Fibroblast of the aortic adventitia (primary cell): ENCODE measurements at places on chromosomes 3 and 15. TPM values are rescaled to one million over a fixed set of nuclear protein-coding genes. Genes with fewer than 3 reads are reported as not detected.
A peak's percentile ranks its signal among the peaks of the same experiment; 100 is the strongest.

- no peak for DNase-seq
Measured at GRCh38 chr3:142027300-142027699, 122.0 kb downstream of the TFDP2 start.

- DNase-seq = no peak
Measured at GRCh38 chr3:65907232-65908130, 131.2 kb downstream of the MAGI1 start.

DNA sequence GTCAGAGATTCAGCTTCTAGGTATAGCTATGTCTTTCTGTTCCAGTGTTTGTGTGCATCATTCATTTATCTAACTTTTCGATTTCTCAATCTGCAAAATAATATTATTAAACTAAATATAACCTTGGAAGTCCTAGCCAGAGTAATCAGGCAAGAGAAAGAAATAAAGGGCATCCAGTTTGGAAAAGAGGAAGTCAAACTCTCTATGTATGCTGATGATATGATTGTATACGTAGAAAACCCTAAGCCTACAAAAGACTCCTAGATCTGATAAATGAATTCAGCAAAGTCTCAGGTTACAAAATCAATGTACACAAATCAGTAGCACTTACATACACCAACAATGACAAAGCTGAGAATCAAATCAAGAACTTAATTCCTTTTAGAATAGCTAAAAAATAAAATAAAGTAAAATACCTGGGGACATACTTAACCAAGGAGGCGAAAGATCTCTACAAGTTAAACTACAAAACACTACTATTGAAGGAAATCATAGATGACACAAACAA is 718.2 kb downstream of the NTRK3 start:
- no peak for DNase-seq

- DNase-seq = no peak
Measured at GRCh38 chr3:135213822-135214221, 418.8 kb downstream of the EPHB1 start.

DNA sequence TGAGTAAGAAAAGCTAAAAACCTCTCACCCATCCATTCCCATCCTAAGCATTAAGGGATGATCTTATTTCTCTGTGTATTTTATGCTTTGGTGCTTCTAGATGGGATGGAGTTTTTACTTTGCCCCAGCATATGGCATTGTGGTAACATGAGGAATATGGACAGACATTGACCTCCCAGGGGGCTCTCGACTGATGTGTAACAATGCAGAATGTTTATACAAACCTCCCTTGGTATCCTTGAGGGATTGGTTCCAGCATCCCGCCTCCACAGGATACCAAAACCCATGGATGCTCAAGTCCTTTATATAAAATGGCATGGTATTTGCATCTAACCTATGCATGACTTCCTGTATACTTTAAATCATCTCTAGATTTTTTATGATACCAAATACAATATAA is 21.6 kb downstream of the PDIA5 start:
- no peak for DNase-seq

Gene APOD
- 2.9 and 33.3 TPM in 2 replicates for total RNA-seq

- DNase-seq = no peak
Measured at GRCh38 chr15:66982250-66982649, 83.2 kb upstream of the SMAD3 start.

GRCh38 chr15:51170882-51171633 is 76.4 kb upstream of the TNFAIP8L3 start:
- no peak for DNase-seq

DNA sequence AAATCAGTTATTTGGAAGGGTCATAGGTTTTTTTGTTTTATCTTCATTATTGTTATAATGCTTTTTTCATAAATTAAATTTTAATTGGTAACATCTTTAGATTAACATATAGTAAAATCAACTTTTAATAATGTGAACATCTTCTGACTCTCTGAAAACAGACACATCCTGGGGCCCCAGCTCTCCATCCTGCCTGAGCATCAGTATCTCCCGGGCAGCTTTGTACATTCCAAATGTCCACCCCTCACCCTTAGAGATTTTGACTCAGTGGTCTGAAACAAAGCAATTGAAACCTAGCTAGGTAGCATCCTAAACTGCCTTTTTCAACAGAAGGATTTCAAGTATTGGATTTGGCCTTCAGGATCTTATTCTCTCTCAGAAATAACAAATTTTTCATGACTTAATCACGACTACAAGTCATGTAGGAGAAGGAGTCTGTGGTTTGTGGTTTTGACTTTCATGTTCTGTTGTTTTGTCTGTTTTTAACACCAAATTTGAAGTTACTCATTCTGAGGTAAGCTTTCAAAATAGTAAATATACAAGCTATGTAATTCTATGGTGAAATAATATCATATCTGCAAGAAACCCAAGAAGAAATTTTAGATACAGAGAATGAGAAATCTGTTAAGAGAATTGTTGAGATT is 147.3 kb upstream of the UBE2E2 start:
- DNase-seq = peak; percentile 88

DNA sequence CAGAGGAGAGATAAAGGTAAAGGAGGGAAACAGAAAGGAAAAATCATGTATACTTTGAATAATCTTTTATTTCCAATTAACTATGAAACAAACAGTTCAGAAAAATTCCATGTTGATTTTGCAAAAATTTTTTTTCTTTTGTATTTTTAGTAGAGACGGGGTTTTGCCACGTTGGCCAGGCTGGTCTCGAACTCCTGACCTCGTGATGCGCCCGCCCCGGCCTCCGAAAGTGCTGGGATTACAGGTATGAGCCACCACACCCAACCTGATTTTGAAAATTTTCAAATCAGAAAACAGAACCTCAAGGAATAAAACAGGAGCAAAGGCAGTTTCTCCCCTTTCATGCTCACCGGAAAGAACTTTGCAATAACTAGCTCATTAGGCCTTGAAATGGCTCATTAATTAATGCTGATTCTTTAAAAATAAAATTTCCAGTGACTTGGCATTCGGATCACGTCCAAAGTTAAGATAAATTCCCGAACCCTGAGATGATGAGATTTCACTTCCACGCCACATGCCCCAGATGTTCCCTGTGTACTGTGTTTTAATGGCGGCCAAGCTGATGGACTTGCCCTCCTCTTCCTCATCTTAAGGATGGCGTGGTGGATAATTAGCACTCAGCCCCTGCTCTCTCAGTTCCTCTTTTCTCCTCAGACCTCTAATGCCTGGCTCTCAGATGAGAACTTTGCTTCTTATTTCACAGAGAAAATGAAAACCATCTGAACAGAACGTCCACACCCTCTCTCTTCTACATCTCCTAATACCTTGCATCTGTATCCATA is 10.8 kb downstream of the BCL2L10 start:
- DNase-seq = no peak

Gene SCG5
- 11.7 and 16.7 TPM in 2 replicates for total RNA-seq

DNA sequence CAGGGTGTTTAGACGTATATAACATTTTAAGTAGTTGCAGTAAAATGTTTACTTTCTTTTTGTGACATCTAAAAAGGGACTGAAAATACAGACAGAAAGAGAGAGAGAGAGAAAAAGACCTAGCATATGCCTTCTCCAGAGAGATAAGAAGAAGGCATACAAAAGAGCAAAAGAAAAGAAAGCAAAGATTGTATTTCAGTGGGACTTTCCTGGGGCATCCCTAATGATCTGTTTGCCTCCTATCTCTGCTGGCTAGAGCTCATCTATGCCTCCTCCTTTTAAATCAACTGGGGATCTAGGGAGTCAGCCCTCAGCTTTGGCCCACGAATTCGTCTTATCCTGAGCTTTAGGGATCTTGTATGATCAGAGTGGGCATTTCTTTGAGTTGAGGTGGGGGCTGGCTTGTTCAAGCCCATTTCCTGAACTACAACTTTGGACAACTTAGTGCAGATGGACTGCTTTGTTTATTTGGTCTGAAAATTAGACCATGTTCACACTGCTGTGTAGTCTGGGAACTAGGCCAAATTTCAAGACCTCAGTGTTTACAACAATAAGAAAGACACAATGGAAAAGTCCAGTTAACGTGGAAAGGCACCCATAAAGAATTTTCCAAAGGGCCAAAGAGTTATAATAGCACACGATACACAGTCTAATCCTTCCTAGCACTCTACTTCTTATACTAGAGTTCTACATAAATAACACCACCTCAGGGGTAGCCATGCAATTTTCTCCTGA is 61.0 kb downstream of the ATP8B4 start:
- peak; percentile 50 for DNase-seq
